ENCODE measurements at places on chromosomes 2 and 18.

DNA sequence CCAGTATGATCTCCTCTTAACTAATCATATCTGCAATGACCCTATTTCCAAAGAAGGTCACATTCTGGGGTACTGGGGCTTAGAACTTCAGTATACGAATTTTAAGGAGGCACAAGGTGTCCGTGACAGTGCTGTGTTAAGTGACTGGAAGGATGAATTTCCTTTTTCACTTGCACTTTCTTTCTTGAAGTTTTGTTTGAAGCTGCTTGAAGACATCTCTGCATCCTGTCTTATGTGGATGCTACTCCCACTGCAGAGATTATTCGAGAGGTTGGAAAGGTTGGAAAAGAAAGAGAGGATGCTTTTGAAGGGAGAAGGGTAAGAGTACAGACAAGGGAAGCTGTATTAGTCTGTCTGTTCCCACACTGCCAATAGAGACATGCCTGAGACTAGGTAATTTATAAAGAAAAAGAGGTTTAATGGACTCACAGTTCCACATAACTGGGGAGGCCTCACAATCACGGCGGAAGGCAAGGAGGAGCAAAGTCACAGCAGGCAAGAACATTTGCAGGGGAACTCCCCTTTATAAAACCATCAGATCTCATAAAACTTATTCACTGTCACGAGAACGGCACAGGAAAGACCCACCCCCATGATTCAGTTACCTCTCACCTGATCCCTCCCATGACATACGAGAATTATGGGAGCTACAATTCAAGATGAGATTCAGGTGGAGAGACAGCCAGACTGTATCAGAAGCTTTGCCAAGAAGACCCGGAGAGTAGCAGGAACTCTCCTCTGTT lies 3.6 kb upstream of the RNF144A start:
- no peak for DNase-seq

DNA sequence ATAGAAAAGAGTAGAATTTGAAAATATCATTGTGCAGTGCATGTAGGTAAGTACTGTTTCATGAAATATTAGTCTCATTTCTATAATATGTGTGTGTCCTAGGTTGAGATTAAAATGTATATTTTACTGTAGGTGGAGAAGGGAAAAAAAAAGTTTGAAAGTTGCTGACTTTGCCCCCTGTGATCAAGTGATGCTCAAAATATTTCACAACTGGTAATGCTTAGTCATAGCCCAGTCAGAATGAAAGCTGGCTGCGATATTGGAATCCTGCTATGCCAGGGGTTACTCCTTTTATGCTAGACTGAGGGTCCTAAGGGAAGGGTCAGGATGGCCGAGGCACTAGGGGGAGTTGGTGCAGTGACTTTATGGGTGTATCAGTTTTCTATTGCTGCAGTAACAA lies 19.5 kb upstream of the CFAP36 start:
- no peak for DNase-seq

- no peak for DNase-seq
Observed at GRCh38 chr2:9166579-9167377, 39.8 kb upstream of the ASAP2 start.

DNA sequence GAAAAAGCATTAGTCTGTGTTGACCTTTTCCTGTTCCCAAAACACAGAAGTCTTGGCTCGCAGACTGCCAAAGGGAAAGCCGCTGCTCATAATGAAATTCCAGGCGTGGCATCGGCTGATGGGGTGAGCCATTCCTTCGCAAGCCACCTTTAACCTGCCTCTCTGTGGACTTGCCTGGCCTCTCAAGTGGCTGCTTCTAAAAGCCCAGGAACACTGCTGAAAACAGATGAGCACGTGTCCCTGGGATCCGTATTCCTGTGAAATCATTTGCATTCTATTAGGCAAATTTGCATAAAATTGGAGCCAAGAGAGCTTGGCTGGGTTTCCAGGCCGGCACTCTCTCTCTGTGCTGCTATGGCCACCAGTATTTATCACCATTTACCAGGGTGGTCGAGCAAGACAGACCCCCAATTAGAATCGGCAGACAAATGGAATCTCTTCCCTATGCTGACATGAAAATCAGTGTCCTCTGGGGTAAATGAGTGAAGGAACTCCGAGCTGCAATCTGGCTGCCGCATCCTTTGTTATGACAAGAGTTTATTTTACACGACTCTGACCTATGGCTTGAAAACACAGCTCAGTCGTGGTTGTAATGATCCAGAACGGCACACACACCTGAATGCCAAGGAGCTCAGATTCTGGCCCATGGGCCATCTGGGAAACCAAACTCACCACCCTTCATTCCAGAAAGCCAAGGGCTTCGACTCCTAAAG lies 21.7 kb downstream of the BCL2 start:
- DNase-seq, result no peak

GRCh38 chr2:190197143-190197720 lies 122.4 kb downstream of the HIBCH start:
- no peak for DNase-seq

DNA sequence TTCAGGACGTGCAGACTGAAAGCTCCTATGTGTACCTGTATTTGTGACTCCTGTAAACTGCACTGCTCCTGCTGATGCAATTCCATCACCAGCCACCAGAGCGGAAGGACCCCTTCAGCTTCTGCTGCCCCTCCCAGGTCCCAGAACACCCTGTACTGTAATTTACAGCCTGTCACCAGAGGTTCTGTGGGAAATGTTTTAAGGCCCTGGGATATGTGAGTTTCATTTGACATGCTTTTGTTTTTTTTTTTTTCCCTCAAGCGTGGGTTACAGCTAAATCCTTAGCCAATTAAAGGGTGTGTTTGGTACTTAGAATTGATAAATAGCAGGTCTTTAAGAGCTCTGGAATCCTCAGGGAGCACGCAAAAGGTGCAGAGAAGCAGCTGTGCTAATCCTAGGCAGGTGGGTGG lies 79.4 kb downstream of the KCTD1 start:
- DNase-seq, result no peak

GRCh38 chr18:36814994-36815393 lies 13.8 kb downstream of the TPGS2 start:
- DNase-seq, result no peak

DNA sequence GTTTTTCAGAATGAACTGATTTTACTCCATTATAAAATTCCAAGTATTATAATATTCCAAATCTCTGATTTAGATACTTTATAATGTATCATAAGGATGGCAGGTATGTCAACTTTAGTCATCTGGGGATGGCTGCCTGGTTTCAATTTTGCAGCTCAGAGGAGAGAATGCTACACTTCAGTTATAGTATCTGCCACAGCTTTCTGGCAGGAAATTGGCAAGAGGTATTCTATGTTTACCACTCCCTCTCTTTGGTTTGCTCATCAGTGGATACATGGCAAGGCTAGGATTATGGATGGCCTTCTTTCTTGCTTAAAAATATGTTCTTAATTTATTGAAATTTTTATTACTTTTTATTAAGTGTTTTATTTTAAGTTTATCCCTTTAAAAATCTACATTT lies 67.0 kb upstream of the TNFRSF11A start:
- DNase-seq, result no peak

- no peak for DNase-seq
Observed at GRCh38 chr2:165120740-165121467, 82.9 kb downstream of the SCN3A start.

DNA sequence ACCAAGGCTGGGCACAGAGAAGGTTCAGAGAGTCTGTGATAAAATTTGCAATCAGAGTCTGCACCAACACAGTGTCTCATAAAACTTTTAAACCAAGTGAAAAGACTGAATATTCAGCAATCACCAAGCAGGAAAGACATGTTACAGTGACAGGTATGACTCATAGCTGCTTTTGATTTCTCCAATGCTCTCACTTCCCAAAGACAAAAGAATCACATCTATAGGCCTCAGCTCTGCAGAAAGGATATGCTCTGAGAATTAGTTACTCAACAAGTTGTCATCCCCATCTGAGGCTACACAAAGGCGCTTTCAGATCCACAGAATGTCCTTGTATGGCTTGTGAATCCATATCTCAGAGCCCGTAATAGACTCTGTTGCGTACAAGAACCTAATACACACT lies 92.5 kb downstream of the KCNF1 start:
- no peak for DNase-seq

- DNase-seq, result no peak
Observed at GRCh38 chr2:218961651-218962570, 2.4 kb downstream of the CDK5R2 start.

DNA sequence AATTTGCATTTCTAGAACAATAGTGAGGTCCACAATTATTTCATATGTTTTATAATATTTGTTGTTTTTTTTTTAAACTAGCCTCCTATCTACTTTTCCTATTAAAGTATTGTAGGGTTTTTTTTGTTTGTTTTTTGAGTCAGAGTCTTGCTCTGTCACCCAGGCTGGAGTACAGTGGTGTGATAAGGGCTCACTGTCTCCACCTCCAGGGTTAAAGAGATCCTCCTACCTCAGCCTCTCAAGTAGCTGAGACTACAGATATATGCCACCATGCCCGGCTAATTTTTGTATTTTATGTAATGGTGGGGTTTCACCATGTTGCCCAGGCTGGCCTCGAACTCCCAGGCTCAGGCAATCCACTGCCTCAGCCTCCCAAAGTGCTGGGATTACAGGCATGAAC lies 122.5 kb downstream of the SLC39A10 start:
- no peak for DNase-seq
